Activated T-helper 1 cell treated with anti-CD3 and anti-CD28 coated beads, Interleukin-2, amount 50 U/mL, for 16 hours (primary cell): ENCODE measurements at places on chromosomes 2 and 18.

GRCh38 chr18:62715436-62715758 lies at the start of gene PHLPP1:
PHLPP1 (plus strand) TSS chr18:62715541; CDS start chr18:62715684, 143 bp downstream.
- no peak for DNase-seq

DNA sequence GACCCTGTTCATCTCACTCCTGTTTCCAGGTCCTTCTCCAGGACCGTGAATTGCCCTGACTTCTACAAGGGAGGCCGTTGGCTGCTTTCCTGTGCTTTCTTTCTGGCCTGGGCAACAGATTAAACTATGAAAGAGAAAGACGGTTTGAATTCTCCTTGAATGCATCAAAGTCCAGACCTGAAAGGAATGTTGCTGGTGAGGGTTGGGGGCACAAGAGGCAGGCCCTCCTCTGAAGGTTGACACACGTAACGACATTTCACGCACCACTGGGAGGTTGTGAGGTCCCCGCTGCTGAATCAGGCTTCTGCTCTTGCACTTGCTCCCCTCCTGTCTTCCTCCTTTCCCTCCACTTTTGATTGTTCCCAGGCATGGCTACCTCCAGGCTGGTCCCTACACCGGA lies 141.9 kb downstream of the CYRIA start:
- no peak for DNase-seq

DNA sequence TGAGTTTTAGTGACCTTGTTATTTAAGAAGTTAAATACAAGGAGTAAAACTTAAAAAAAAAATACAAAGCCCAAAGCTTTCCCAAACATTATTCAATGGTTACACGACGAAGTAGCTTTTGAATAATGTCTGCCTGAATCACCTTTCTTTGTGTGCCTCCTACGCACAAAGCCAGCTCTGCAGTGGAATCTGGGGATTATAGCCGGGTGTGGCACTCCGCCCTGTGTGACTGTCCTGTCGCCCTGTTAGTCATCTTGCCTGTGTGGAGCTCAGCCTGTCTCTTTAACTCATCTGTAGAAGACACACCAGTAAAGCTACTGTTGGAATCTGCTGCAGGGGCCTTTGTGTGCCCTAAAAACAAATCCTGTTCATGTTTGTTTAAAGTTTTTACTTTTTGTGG lies 79.4 kb upstream of the TCF7L1 start:
- DNase-seq = no peak

- DNase-seq = no peak
Measured at GRCh38 chr2:159890551-159891266, 92.7 kb upstream of the CD302 start.

- DNase-seq = no peak
Measured at GRCh38 chr18:53457068-53457467, 767.4 kb downstream of the MBD2 start.

GRCh38 chr2:73091164-73091563 lies 19.7 kb upstream of the SFXN5 start:
- DNase-seq = no peak

GRCh38 chr2:86793752-86794151 lies 3.0 kb upstream of the CD8A start:
- DNase-seq = no peak

DNA sequence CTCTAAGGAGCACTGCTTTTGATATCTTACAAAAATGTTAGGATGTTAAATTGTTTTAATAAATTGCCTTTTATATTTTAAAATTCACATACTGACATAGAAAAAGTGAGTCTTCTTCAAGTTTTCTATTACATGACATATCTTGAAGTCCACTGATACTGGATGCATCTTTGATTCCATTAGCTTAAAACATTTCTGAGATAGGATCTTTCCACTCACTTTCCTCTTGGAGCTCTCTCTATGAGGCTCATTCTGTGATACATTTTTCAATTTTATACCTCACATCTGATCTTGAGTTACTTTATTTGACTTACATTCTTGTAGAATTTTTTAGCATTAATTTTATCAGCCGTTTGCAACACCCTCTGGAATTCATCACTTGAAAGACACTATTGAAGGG lies 86.8 kb upstream of the NOL4 start:
- DNase-seq = no peak

- DNase-seq = no peak
Measured at GRCh38 chr2:80205498-80205897, 99.1 kb downstream of the LRRTM1 start.

- no peak for DNase-seq
Measured at GRCh38 chr2:177165061-177165583, 47.5 kb upstream of the HNRNPA3 start.

DNA sequence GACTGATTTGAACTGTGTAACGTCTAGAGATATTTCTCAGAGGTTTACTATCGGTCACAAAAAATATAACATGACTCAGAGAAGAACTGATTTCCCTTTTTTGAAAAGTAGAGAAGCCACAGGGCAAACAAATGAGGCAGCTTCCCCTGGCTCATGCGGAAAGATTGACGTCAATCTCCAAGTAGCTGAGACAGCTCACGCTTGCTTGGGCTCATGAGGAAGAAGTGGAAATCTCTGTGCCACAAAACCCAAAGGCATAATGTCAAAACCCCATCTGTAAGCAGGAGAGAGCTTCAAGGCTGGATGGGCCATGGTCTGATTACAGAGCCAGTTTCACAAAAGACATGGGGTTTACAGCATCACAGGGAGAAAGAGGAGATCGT lies 188.1 kb downstream of the ARL4C start:
- peak; percentile 56 for DNase-seq

DNA sequence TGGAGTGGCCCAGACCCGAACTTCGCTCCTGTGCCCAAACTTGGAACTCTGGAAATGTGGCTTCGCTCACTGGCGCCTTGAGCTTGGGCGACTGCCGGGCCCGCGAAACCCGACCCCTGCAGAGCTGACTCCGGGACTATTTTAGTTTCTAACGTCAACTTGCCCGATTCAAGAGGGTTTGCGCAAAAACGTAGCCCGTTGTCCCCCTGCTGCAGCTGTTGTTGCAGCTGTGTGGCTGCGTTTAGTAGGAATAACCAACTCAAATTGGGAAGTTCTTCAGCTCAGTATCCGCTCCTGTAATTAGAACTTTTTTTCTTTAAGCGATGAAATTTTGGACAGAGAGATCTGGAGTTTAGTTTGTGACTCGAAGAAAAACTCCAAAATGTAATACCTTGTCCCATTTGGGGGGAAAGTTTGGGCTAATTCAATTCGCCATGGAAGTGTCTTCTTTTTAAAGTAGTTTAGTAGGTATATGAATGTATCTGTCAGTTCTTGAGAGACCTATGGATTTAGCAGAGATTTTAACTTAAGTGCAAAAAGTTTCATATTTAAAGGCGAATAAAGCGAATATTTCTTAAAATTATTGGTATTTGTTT lies 559 bp downstream of the MYL12A start:
- peak; percentile 7 for DNase-seq

DNA sequence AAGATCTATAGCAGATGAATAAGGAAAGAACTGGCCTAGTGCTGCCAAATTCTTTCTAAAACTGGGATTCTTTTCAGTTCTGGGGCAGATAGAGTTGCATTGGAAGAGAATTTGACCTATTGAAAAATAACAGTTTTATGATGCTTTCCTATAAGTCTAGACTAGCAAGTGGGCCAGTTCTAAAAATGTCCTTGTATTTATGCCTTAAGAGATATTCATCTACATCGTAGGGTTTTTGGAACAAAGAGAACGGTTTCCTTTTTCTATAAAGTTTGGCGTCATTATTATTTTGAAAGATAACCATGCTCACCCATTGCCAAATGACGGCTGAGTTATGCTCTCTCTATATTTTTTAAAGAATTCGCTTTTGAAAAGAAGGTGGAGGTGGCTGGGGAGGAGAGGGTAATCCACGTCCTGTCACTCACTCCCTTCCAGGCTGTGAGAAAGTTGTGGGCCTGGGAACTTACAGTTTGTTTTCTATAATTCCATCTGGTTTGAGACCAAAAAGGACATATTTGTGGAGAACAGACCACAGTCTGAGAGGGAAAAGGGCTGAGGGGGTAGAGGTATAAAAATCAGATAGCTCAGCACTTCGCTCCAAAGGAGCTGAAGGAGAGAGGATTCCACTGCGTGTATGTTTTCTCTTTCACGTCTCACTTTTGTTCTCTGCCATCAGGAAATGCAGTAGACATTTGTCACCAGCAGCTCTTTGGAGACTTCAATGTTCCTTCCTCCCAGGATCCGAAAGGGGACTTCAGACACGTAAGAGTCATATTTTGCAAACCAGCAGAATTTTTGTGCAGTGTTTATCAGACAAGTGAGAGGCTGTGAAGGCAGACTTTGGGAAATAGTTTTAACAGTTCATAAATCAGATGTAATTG lies 281.9 kb upstream of the FN1 start:
- DNase-seq = no peak

DNA sequence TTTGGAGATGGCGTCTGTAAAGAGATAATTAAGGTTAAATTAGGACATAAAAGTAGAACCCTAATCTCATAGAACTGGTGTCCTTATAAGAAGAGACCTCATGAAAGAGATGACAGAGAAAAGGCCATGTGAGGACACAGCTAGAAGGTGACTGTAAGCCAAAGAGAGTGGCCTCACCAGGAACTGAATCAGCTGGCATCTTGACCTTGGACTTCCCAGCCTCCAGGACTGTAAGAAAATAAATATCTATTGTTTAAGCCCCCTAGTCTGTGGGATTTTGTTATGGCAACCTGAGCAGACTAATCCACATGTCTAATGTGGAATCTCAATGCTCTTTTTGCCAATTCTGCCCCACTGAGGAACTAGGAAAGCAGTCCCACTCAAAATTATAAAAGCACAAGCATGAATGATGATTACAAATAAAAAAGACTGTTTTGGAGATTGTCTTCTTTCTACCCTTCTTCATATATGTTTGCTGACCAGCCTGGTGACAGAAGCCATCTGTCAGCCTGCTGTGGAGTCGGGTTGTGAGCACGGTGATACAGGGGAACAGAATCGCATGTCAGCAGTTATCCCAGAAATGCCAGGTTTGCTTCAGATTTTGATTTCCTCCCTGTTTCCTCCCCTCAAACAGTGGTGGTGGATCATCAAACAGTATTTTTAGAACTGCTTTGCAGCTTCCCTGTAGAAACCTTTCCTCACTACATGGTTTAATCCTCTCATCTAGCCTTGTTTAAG lies 54.2 kb downstream of the INPP4A start:
- no peak for DNase-seq

DNA sequence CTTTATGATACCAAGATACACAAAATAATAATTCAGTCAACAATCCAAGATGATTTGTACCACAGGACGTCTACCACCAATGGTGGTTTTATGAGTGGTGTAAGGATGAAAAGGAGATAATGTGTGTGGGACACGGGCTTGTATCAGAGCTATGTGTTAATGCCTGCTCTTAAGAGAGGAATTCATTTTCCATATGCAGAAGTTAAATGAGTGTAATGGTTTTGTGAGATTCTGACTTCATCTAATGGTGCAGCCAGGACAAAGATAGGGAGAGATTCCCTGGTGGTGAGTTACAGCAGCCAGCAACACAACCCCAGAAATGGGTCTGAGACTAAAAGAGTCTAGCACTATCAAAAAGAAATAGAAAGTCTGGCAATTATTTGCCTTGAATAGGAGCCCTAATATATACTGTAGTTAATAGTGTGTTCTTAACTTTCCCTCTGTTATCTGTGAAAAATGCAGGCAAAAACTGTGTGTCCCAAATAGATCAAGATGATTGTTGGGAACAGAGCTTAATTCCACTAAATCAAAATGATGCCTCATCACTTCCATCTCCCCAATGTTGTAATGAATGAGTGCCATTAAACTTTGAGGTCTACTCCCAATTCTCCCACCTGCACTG lies 455.0 kb upstream of the TCF4 start:
- no peak for DNase-seq

DNA sequence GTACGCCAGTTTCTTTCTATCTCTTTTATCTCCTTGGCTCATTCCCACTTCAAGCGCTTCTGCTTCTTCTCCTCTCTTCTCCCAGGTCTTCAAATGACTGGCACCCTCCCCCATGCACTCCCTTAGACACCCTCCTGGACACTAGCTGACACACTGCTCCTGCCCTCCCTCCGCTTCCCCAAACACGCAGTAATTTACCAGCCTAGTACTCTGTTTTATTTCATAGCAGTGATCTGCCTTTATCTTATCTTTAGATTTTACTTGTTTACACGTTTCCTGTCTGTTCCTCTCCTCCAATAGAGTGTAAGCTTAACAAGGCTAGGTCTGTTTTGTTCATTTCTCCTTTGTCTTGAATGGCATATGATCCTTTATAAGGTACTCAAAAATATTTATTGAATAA lies 93.9 kb downstream of the SCN3A start:
- no peak for DNase-seq

- DNase-seq = no peak
Measured at GRCh38 chr2:66271777-66272176, 163.1 kb upstream of the MEIS1 start.

- no peak for DNase-seq
Measured at GRCh38 chr2:31067259-31067658, 71.0 kb downstream of the GALNT14 start.

DNA sequence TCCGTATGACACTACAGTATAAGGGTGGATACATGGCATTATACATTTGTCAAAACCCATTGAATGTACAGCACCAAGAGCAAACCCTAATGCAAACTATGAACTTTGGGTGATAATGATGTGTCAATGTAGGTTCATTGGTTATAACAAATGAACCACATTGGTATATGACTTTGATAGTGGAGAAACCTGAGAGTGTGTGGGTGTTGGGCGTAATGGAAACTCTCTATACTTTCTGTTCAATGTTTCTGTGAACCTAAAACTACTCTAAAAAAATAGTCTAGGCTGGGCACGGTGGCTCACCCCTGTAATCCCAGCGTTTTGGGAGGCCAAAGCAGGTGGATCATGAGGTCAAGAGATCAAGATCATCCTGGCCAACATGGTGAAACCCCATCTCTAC lies 6.5 kb upstream of the ACTG2 start:
- no peak for DNase-seq

DNA sequence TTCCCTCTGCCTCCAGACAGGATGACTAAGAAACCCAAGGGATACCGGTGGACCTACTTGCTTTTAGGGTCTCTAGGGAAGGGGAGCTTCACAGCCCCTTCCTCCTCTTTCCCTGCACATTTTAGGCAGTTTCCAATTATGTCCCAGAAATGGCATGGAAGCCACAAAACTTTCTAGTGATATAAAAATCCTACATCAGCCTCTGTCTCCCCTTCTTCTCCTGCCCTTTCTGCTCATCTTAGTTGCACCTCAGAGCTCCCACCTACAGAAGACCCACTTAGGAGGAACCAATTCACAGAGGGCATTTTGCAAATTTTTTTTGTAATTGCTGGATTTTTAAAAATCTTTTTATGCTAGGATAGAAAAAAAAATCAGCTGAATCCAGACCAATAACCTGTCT lies 263.1 kb downstream of the TNS1 start:
- no peak for DNase-seq

- DNase-seq = no peak
Measured at GRCh38 chr2:85854166-85854509, 34.7 kb downstream of the ST3GAL5 start.
